ENCODE measurements at places on chromosomes 3 and 15. TPM values are rescaled to one million over a fixed set of nuclear protein-coding genes. Genes with fewer than 3 reads are reported as not detected.

Gene WDR72
- polyA plus RNA-seq, result 5.2 TPM

Gene GOLGA8G
- polyA plus RNA-seq, result 0.08 TPM

Gene EPHB1
- 0.02 TPM for polyA plus RNA-seq

Gene RYR3
- 0.52 TPM for polyA plus RNA-seq

Gene HCLS1
- 8.1 TPM for polyA plus RNA-seq

Gene SAXO2
- polyA plus RNA-seq, result 1.6 TPM

Gene ANKUB1
- polyA plus RNA-seq, result not detected

Gene SEMA7A
- 0.53 TPM for polyA plus RNA-seq

Gene ZNF860
- polyA plus RNA-seq, result 0.49 TPM

Gene C2CD4A
- 3.5 TPM for polyA plus RNA-seq

Gene COL6A6
- 0.11 TPM for polyA plus RNA-seq

Gene CPLX3
- 0.09 TPM for polyA plus RNA-seq

Gene NR2F2
- polyA plus RNA-seq, result 7.0 TPM

Gene EXD1
- not detected for polyA plus RNA-seq

Gene SLC2A2
- 5.9 TPM for polyA plus RNA-seq

Gene BCL2A1
- 0.77 TPM for polyA plus RNA-seq

Gene STOML1
- 13.2 TPM for polyA plus RNA-seq

Gene CFAP20DC
- polyA plus RNA-seq, result 0.38 TPM

Gene ERICH6
- not detected for polyA plus RNA-seq

Gene UCN2
- polyA plus RNA-seq, result 0.19 TPM

Gene TMOD2
- 3.7 TPM for polyA plus RNA-seq

Gene KLHL6
- 0.27 TPM for polyA plus RNA-seq

Gene LOXL1
- polyA plus RNA-seq, result 14.8 TPM

Gene COMMD2
- polyA plus RNA-seq, result 4.4 TPM

Gene GOLGA6C
- not detected for polyA plus RNA-seq

Gene KIF23
- polyA plus RNA-seq, result 0.91 TPM

Gene ACKR4
- 1.2 TPM for polyA plus RNA-seq

Gene ITPKA
- polyA plus RNA-seq, result 1.3 TPM

Gene MEIS2
- polyA plus RNA-seq, result 10.7 TPM

Gene GNB4
- 1.2 TPM for polyA plus RNA-seq

Gene NRROS
- polyA plus RNA-seq, result 1.4 TPM

Gene LRRC2
- polyA plus RNA-seq, result 0.46 TPM

Gene TGM4
- not detected for polyA plus RNA-seq

Gene CHRNA7
- 1.1 TPM for polyA plus RNA-seq

Gene MELTF
- polyA plus RNA-seq, result 3.0 TPM

Gene ABHD17C
- 2.0 TPM for polyA plus RNA-seq

Gene ACTRT3
- polyA plus RNA-seq, result 0.82 TPM

Gene SLC24A5
- not detected for polyA plus RNA-seq

Gene STAC
- 0.12 TPM for polyA plus RNA-seq

Gene CPNE9
- polyA plus RNA-seq, result 0.19 TPM

Gene ST3GAL6
- 16.1 TPM for polyA plus RNA-seq

Gene RASGRP1
- 4.7 TPM for polyA plus RNA-seq

Gene NEK10
- 0.30 TPM for polyA plus RNA-seq

Gene TGM5
- not detected for polyA plus RNA-seq

Gene PXYLP1
- 6.1 TPM for polyA plus RNA-seq

Gene GOLGA6D
- polyA plus RNA-seq, result not detected

Data from pancreas (tissue), 10 donors.